Tongue (tissue), 3 donors: ENCODE measurements at places on chromosomes 16 and 17. TPM values are rescaled to one million over a fixed set of nuclear protein-coding genes. Genes with fewer than 3 reads are reported as not detected.

Gene MEOX1
- total RNA-seq: 17.8 TPM

Gene ZG16B
- total RNA-seq: 1,549 TPM

GRCh38 chr17:77839698-77840512, 118.6 kb upstream of the TNRC6C start:
- no peak for DNase-seq

- no peak for DNase-seq
Observed at GRCh38 chr16:72443809-72444208, 271.9 kb upstream of the PMFBP1 start.

- DNase-seq: peak; percentile 76
Observed at GRCh38 chr17:82754297-82755208, 2.7 kb downstream of the TBCD start.

DNA sequence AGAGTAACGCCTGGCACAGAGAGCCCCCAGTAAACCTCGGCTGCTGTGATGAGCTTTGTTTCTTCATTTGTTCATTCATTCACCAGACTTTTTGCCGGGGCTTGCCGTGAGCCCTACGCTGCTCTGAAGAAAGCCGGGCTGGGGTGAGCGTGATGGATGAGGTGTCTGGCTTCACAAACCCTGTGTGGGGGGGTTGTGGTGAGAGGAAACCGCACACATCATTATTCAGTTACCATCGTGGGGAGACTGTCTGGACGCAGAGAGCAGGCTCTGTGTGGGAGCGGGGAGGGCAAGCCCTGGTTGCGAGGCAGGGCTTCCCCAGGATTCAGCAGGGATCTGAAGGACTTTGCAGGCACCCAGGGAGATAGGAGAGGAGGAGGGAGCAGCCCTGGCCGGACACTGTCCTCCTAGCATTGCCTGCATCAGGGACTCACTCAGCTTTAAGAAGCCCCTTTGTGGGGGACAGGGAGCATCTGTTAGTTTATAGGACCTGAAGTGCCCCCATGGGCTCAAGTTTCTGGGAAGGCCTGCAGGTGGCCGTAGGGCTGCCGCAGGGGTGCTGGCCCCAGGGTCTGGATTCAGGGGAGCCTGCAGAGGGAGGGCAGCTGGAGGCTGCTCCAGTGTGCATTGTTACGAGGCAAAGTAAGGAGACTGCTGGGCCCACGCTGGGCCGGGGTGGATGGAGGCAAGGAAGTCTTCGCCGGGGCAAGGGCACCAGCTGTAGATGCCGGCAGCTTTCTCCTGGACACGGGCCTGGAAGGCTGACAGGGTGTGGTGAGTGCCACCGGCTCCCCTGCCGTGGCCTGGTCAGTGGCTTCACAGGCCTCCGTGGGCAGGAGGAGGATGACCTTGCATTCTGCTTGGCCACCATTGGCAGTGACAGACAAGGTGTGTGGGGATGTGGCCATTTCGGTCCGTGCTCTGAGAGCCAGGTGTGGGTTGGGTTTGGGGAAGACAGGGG, 334.5 kb downstream of the SEC14L1 start:
- DNase-seq: no peak

DNA sequence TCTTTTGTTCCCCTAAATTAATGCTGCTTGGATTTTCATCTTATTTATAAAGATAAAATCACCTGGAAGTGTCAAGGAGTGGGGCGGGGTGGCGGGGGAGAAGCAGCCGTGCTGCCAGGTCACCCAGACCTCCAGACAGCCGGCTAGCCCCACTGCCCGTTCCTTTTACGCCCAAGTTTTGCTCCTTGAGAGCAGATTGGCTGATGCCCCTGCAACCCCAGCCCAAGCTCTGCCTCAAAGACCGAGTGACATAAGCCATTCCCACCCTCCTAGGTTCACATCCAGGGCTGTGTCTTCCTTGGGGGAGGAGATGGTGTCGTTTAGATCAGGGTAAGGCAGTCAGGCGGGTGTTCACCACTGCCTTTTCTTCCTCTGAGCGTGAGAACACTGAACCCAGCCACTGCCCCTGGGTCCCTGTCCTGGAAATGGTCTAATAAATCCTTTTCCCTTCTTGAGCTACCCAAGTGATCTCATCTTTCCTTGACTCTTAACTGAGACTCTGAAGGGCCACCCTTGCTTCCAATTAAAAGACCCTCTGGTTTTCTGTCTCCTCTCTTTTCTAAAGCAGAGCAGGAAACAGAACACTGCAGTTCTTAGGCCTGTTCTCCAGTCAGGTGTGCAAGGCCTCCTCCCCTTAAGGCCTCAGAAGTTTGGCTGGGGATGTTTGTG, 5.7 kb downstream of the PDF start:
- DNase-seq: no peak

- peak; percentile 59 for DNase-seq
Observed at GRCh38 chr16:22970209-22970865, 156.4 kb downstream of the HS3ST2 start.

DNA sequence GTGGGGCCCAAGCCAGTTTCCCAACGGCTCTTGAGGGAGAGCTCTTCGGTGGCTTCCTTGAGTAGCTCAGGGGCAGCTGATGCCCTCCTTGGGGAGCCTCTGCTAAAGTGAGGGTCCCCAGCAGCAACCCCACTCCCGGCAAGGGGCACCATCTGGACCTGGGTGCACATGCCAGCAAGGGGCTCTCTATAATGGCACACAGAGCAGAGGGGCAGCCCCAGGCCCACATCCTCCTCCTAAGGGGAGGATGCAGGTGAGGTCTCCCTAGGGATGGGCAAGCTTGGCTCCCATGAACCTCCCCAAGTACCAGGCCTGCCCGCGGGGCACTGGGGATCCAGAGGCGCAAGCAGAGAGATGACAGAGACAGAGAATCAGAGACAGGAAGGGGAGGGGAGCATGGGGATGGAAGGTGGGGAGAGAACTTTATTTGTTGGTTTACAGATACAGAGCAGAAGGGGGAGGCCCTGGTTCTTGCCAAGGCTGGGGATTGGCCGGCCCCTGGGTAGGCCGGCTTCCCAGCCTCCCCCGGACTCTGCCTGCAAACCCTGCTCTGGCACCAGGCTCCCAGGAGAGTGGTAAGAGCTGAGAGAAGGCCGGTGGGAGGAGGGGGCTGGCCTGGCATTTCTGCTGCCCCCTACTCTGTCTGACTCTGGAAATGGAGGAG, 61.4 kb downstream of the SRCIN1 start:
- no peak for DNase-seq

DNA sequence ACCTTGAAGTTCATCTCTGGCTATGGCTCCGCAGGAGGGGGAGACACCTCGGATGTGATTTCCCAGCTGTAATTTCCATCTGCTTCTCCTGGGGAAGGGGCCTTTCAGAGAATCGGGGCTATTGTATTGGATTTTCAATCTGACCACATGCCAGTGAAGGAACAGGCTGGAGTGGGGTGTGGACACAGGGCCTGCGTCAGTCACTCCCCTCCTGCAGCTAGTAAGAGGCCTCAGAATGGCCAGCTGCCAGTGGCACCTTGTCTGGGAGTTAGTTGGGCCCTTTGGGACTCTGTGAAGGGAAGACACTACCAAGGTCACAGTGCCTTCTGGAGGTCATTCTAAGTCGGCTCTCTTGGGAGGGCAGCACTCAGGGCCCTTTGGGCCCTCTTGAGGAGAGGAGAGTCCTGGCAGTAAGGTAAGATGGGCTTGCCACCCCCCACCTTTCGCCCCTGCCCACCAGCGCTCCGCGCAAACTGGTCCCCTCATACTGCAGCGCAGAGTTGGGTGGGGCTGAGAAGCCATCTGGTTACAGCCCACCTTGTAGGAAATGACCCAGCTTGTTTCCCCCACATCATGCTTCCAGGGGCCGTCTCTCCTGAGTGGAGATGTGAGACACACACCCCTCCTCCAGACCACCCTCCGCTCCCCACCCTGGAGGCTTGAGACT, 5.4 kb downstream of the NXPH3 start:
- DNase-seq: no peak

- no peak for DNase-seq
Observed at GRCh38 chr16:80656711-80657150, 115.9 kb downstream of the DYNLRB2 start.
